Adrenal gland (tissue), 19 donors: ENCODE measurements at places on chromosomes 2 and 18. TPM values are rescaled to one million over a fixed set of nuclear protein-coding genes. Genes with fewer than 3 reads are reported as not detected.

DNA sequence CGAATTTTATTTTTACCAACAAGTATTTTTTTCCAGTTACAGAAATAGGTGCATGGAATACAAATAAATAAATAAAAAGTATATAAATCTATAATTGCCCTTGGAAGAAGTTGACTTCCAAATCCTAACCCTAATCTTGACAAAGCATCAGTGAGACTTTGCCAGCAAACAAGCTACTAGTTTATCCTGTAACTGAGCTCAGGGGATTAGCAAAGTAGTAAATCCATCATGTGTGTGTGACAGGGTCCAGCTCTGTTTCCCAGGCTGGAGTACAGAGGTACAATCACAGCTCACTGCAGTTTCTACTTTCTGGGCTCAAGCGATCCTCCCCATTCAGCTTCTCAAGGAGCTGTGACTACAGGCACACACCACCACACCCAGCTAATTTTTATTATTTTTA is 948.0 kb upstream of the CNTNAP5 start:
- no peaks in the 10 kb centered on the region for H3K36me3 ChIP-seq
- no peak overlapping the region for H3K4me3 ChIP-seq
- no peak for DNase-seq
- no peak overlapping the region for H3K27ac ChIP-seq
- H3K4me1 ChIP-seq = no peaks in the 10 kb centered on the region

GRCh38 chr2:229861431-229861830 is 60.4 kb downstream of the TRIP12 start:
- H3K36me3 ChIP-seq = no peaks in the 10 kb centered on the region
- no peak overlapping the region for H3K4me3 ChIP-seq

DNA sequence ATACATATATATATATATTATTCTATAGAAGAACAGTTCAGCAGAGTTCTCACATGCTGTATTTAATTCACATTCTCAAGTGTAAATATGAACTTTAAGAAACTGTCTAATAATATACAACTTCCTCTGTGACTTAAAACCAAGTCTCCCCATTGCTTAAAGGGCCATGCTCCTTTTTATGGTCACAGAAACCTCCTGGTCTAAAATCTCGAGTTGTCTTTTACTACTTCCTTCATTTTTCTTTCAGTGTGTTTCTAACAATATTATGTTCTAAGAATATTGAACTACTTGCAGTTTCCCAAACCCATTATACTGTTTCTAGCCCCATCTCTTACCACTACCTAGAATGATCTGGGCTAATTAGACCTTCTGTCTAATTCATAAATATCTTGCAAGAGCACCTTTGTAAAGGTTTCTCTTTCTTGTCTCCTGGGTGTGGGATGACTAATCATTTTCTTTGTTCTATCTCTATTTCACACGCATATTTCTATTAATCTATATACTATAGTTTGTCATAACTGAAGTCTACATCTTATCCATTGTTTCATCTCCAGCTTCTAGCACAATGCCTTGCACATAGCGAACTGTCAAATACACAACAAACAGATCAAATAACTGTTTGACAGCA is 48.8 kb downstream of the ERBB4 start:
- H3K36me3 ChIP-seq = no peaks in the 10 kb centered on the region
- no peaks in the 10 kb centered on the region for H3K4me1 ChIP-seq
- no peak overlapping the region for H3K27ac ChIP-seq
- H3K4me3 ChIP-seq = no peak overlapping the region
- no peak for DNase-seq

UGT1A1 gene
- not detected for total RNA-seq
